ENCODE measurements at places on chromosomes 3 and 15. TPM values are rescaled to one million over a fixed set of nuclear protein-coding genes. Genes with fewer than 3 reads are reported as not detected.

DNA sequence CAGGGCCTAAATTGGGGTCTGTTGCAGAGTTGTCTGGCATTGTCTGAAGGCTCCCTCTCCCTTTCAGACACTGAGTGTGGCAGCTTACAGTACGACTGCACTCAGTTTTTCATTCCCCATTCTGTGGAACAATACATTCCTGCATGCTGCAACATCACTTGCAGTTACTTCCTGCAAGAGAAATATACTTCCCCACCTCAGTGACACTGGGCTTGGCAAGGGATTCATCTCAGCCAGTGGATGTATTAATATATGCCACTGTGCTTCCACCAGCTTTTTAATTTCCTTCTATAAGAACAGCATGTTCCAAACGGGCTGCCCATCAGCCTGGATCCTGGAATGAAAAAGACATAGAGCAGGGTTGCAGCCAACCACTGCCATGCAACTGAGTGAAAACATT, 23.1 kb downstream of the B3GALNT1 start:
- no peak for DNase-seq

HSPBAP1 gene
- total RNA-seq = 9.2 TPM

EPHA3 gene
- 0.33 TPM for total RNA-seq

MESP2 gene
- 2.0 TPM for total RNA-seq

DNA sequence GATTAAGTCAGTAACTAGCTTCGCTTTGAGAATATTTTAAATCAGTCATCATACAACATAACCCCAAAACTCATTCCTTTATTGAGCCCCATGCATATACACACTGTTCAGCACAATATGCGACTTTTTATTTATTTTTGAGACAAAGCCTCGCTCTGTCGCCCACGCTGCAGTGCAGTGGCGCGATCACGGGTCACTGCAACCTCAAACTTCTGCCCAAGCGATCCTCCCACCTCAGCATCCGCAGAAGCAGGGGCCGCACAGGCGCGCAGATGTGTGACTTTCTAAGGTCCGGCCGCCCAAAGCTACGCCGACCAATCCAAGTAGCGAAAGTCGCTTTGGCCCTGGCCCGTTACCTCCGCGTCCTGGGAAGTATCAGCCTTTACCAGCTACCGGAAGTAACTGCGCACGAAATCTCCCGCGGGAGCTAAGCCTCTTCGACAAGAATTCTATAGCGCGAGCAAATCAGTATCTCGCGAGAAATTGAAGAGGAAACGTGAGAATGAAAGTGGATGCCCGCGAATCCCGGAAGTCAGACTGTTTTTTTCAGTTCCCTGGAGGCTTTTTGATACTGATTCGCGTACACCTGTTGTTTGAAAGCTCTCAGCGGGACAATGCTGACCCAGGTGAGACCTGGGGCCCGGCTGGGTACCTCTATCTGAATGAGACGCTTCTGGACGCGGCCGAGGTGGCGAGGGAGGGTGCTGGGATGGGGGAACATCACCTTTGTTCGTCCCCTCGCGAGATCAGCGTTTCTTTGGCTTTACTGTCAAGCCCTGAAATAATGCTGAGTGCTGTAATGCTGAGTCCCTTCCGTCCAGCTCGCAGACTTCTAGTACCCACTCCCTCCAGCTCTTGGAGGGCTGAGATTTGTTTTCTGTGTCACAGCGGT, at the start of the genes DHFR2 and NSUN3:
Gene DHFR2, minus strand, starts transcription at position 404 of the 892 bp plus-strand sequence. CDS start 1,405 bp downstream, outside the sequence.
Gene NSUN3, plus strand, starts transcription at position 549 of the 892 bp plus-strand sequence. Its CDS starts 66 bp downstream, at position 615.
- peak; percentile 62 for DNase-seq

DNA sequence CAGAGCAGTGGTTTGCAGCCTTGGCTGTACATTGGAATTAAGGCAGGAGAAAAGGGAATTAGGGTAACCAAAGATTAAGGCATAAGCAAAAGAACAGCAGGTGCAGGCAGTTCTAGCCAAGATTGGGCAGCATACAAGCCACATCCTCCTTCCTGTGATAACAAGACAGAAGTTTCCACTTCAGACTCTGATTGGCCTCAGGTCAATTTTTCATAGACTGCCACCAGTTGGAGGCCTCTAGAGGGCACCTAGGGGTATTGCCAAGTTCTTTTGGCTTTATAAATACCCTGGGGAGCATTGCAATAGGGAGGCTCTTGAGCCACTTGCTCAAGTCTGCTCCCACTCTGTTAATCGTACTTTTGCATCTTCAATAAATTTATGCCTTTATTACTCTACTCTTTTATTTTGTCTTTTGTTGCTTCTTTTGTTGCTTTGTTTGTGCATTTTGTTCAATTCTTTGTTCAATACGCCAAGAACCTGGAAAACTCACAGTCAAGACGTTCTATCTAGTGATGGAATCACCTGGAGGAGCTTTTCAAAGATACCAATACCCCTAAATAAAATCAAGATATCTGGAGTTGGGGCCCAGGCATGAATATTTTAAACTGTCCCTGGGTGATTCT, 32.2 kb upstream of the FMN1 start:
- peak; percentile 26 for DNase-seq

GXYLT2 gene
- total RNA-seq = 6.1 TPM

- DNase-seq = no peak
These were observed 57.2 kb upstream of the CACNA2D3 start for GRCh38 chr3:54065140-54065539.

SETMAR gene
- 8.2 TPM for total RNA-seq

VEPH1 gene
- 3.3 TPM for total RNA-seq

DNA sequence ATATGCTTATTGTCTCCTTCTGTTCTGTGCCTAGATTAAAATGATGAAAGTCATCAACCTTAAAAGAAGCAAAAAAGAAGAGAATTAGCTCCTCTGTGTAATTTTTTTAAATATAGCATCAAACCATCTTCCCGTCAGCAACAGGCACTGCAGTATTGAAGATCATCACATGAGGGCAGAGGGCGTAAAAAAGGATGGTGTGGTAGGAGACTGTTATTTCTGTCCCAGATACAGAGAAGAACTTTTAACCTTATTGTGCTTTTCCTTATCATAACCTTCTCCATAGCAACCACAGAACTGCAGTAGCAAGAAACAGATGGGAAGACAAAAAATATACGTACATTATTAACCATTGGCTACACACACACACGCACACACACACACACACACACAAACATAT, 88.8 kb downstream of the IGSF11 start:
- no peak for DNase-seq

GRCh38 chr3:130759692-130760338, 13.2 kb upstream of the PIK3R4 start:
- DNase-seq = peak; percentile 39

DNA sequence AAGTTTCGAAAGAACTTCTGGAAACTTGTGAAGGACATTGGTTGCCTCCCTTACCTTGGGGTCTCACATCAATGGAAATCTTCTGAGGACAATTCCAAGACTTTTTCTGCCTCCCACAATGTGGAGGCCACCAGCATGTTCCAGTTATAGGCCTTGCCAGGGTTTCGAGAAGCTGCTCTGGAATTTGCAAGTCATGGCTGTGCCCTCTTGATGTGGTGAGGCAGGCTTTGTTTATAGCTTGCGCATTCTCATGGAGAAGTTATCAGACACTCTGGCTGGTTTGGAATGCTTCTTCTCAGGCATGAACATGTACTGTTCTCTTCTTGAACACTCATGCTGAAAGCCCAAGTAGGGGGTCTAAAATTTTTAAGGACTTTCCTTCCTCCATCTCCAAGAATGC, 4.1 kb downstream of the CXCR6 start:
- no peak for DNase-seq

GRCh38 chr15:78069052-78069414, 8.5 kb downstream of the TBC1D2B start:
- DNase-seq = no peak

DNA sequence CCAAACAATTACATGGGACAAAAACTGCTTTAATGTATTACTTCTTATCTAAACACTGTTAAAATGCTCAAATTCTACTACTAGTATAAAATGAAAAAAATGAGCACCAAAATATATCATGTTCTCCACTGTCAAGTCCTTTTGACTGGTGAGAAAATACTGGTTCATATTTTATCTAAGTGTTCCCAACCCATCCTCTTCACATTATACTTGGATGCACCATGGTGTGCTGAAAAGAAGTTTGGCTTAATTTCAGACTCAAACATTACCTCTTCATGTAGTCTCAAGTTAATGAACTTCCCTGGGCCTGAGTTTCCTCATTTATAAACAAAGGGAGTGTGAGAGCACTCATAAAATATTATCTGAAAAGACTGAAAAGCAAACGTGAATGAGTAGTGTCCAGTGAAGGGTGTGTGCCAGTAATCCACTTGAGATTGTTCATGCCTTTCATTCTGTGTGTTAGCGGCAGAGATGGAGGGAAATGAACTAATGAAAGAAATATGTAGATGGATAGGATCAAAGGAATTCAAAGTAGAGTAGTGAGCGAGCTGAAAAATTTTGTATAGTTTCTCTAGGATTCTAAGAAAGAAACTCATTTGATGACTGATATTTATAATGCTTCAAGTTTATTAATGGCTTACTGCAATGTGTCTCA, 263.2 kb downstream of the NLGN1 start:
- no peak for DNase-seq

DNA sequence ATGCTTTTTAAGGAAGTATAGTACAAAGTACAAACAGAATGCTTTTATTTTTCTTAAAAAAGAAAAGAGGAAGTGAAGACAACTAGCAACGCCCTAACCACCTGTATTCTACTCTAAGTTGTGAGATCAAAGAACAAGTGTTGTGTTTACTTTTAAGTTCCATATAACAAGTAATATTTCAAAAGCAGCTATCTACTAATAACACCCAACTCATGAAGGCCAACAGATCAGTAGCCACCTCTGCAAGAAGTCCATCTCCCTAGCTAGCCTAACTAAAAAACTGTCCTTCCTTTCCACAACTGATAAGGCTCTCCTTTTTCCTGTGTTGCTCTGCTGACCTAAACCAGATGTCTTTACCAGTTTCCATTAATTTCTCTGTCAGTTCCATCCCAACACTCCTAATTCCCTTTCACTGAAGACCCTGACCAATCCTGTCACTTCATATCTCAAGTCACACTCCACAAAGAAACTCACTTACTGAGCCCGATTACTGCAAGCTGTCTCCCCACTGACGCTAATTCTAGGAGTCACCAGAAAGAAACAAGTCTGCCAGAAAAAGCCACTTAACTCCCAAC, 26.9 kb downstream of the PHC3 start:
- no peak for DNase-seq

PTX3 gene
- total RNA-seq = 0.73 TPM

GRCh38 chr3:167733961-167734497, 663 bp downstream of the PDCD10 start:
- DNase-seq = no peak

DNA sequence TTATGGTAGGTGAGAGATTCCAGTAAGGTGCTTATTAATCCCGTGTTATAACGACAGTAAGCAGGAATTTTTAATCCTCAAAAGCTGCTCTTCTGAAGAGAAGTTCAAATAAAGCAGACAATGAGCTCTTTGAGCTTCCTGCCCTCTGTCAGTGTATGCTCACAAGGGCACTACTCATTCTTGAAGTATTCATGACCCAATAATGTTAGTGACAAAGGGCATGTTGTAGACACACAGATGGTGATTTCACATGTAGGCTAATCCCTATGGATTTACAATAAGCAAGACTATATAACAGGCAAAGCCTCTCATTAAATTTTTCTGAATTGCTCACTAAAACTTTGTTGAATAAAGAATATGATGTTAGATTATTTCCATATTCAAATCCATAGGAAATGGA, 578.6 kb downstream of the RSL24D1 start:
- no peak for DNase-seq

Data from H7 (cell line).